GM06990 (cell line): ENCODE measurements at places on chromosomes 3 and 15.

GRCh38 chr3:49428752-49429080 is 408 bp downstream of the NICN1 start:
- DNase-seq: no peak

DNA sequence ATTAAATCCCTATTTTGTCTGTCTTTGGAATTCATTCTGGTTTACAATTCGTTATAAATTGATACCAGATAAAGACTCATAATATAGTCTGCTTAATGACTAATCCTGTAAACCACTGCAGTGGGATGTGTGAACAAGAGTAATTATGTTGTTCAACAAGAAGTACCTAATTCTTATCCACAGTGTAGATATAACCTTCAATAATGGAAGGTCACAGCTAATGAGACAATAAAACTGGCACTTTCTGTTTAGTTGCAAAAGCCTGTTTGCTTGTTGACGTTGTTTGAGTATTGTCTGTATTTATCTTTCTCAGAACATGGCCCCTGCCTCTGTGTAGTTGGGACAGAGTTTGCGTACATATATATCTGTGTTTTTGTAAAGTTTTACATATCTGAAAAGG is 26.7 kb downstream of the PIAS1 start:
- DNase-seq: no peak

GRCh38 chr3:183494341-183494740 is 61.2 kb downstream of the KLHL6 start:
- no peak for DNase-seq

DNA sequence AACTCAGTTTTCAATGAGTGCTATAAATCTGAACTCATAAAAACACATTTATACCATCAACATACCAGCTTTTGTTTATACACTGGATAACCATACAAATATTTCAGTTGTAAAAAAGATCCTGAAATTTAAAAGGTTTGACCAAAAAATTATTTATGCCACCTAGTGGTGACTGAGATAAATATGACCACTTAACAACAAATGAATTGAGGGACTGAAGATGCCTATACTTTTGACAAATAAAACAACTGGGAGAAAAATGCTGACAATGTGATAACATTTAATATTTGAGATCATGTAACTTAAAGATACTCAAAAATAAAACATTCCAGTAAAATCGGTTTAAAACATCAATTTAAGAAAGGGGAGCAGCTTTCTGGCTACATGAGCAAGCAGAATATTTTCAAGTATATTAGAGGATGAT is 30.4 kb downstream of the ATG3 start:
- DNase-seq: no peak

DNA sequence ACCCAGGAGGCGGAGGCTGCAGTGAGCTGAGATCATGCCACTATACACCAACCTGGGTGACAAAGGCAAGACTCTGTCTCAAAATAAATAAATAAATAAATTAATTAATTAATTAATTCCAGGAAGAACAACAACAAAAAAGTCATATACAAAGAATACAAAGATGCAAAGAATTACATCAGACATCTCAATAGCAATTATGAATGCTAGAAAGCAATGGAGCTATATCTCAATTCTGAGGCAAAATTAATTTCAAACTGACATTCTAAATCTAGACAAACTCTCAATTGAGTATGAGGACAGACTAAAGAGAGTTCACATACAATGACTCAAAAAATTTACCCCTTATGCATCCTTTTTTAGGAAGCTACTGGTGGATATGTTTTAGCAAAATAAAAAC is 69.6 kb upstream of the CTNNB1 start:
- DNase-seq: no peak

GRCh38 chr15:74845208-74845568 is 2.2 kb upstream of the ULK3 start:
- no peak for DNase-seq

DNA sequence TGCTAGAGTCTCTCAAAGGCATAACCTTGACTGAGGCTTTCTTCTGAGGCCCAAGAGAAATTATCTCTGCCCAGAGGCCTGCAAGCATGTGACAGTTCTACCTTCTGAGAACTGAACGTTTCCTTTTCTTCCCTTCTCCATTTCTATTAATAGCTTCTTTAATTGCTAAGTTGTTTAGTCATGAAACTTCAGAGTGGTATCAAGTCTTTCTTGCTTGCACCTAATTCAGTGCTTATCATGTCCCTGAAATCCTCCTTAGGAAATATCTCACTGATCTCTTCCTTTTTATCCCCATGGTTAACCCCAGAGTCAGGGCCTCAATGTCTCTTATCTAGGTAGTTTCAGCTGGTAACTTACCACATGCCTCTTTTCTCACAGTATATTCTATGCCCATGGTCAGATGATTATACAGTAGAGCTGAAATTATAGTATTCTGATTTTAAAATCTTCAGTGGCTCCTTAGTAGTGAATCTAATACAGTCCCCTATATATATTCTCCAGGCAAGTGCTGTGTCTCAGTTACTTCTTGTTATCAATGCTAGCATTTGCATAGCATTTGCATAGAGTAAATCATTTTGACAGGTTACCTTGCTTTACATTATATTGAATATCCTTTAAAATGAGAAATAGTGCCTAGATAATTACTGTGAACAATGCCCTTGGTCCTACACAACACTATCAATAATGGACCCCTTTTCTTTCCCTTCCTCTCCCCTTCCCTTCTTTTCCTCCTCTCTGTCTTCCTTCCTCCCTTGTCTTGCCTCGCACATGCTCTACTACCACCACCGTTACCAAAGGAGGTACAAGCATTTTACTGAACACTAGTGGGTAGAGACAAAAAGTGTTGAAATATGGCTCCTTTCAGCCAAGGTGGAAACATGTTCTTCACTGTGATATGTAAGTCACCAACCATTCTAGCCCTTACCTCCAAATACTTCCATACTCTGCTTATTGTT is 33.0 kb downstream of the KBTBD8 start:
- DNase-seq: no peak

- no peak for DNase-seq
Measured at GRCh38 chr3:63974451-63974850, 48.8 kb downstream of the PSMD6 start.
